ENCODE measurements at places on chromosomes 1 and 21.

- DNase-seq, result no peak
Measured at GRCh38 chr1:155187456-155187891, 13.8 kb downstream of the TRIM46 start.

DNA sequence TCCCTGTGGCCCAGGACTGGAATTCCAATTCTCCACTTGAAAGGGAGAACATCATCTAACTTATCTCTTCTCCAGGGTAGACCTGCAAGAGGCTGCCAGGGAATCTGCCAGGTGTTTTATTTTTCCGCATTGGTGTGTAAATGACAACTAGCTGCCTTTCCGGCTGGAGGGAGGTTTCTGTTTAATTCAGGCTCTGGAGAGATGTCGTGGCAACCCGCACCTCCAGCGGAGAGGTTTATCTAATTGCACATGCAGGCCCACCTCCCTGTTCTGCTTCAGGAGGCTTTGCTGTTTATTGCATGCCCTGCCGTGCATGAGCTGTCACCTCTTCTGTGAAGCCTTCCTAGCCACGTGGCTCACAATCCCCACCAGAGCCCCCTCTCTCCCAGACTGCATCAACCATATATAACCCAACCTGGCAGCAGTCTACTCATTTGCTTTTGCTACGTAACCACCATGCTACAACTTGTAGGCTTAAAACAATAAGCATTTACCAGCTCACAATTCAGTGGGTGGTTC lies 151.6 kb downstream of the C1orf94 start:
- no peak for DNase-seq

- peak; percentile 84 for DNase-seq
Measured at GRCh38 chr1:225480825-225481434, 53.1 kb upstream of the LBR start.

DNA sequence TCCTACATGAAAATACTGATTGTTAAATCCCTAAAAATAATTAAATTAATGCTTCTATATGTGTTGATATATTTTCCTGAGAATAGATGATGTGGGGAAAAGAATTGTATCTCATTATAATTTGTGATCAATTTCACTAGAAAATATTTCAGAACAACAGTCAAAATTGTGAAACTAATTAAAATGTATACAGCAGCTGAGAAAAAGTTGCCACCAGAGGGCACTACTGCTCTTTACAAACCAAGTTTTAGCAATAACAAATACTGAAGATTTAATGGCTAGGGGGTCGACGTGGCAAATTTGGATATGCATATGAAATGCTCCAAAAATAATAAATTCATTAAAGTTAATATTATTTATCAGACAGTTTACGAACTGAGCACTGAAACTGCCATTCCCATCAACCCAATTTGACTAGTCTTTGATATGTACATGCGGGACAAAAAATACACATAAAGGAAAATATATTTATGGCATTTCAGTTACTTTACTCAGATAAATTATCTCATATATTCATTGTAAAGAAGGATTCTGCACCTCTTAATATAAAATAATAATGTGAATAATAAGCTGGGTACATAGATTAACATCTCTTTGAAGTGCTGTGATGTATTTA lies 96.3 kb upstream of the TMPRSS15 start:
- no peak for DNase-seq

DNA sequence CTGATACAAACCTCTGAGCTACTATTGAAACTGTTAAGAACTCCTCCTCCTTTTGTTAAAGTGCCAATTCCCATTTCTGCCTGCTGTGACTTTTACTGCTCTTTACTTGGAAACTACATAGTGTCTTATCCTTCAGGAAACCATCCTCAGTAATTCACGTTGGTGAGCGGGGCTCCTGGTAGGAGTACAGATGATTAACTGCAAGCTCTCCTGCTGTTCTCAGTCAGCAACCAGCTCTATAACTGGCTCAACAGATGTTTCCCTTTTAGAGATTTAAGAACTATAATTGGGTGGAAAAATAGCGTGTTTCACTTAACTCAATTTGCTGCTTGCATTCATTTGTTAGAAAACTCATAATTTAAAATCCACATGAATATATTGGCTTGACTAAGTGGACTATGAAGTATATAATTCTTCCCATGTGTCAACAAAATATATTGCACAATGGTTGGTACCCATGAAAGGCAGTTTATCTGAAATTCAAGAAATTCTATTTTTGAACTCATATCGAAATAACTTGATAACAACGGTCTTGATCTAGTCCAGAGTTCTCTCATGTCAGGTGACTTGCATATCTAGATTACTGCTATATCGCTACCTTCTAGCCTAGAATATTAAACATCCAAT lies 574.0 kb downstream of the KCNT2 start:
- DNase-seq, result no peak

- no peak for DNase-seq
Measured at GRCh38 chr1:17588048-17588871, 48.8 kb downstream of the ARHGEF10L start.

DNA sequence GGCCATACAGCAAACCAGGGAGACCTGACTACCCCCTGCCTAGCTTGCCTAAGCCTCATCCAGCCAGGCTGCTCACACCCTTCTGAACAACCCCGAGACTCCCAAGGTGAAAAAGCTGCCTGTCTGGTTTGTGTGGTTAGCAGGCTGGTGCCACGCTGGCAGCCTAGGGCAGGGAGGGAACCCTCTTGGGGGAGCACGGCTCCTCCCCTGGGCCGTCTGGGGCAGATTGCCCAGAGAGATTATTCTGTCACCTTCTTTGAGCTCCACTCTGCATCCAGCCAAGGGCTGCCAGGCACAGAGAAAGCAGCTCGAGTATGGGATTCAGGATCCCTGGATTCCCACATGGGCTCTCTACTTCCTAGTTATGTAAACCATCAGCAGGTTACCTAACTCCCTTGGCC lies 27.5 kb upstream of the TCEA3 start:
- DNase-seq, result no peak

Measured in vagina (tissue), 2 donors.